ENCODE measurements at places on chromosomes 11 and 22.

DNA sequence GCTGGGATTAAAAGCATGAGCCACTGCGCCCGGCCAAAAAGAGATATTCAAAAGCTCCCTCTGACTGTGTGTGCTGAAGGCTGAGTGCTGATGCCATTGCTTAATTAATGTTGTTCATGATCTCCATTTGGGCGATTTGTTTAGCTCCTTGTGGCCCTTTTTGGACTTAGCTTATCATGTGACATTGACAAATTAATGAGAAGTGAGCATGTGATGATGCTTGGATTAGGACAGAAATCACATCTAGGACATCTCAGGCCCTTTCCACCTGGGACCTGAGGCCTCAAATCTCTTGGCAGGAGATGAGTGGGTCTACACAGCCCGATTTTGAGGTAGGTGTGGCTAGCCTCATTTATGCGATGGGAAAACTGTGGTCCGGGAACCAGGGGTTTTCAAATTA, 10.4 kb downstream of the EHF start:
- no peak for DNase-seq

GRCh38 chr11:70155386-70155785, 47.7 kb upstream of the FADD start:
- no peak for DNase-seq

DNA sequence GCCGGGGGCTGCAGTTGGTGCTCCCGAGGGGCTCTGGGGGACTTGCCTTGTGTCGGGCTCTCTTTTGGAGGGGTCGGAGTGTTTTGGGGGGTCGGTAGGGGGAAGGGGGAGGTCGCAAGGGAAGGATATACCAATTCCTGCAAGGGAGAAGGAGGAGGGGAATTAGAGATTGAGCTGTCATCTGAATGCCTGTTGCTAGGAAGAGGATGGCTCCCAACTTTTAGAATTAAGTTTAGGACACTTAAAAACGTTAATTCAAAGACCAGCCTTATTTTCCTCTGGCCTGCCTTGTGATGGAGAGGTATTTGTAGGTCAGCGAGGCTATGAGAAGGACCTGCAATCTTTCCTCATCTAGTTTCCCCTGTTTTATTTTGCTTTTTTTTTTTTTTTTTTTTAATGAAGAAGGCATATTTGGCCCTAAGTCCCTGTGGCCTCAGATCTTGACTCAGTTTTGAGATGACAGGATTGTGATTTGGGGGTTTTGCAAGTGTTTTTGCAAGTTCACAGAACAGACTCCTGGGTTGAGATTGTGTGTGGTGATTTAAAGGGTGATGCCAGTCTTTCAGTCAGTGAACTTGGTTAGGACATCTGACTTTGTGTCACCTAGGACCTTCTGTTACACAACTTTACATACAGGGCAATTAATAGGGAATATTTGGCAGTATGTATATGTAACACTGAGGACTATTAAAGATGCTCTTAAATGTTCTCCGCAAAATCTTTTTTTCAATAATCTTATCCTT, 672 bp downstream of the TMEM135 start:
- DNase-seq = no peak

- no peak for DNase-seq
Measured at GRCh38 chr22:33697640-33698039, 222.6 kb downstream of the LARGE1 start.

DNA sequence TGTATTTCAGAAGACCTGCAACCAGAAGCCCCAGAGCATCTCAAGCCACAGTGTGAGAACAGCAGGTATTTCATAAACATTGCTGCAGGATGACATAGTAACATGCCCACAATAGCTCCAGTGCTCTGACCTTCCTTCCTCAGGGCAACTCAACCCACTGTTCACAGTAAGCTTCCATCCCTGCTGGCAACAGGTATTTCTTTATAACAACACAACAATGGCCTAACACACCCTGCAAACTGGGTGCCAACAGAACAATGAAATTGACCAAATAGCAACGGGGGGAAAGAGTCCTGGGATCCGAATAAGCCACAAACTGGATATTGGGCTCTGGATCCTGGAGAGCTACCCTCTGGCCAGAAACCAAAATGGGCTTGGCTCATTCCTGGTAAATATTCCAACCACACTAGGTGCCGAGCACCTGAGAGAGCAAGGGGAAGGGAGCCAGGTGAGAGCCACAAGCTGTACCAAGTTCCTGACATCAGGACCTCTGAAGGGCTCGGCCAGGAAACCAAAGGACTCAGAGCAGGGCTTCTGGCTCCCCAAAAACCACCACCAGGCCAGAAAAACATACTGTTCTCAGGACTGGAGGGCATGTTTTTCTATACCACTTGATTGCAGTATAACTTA, 99.5 kb downstream of the MICAL3 start:
- no peak for DNase-seq

- peak; percentile 9 for DNase-seq
Measured at GRCh38 chr11:112734207-112734606, 227.0 kb upstream of the NCAM1 start.

DNA sequence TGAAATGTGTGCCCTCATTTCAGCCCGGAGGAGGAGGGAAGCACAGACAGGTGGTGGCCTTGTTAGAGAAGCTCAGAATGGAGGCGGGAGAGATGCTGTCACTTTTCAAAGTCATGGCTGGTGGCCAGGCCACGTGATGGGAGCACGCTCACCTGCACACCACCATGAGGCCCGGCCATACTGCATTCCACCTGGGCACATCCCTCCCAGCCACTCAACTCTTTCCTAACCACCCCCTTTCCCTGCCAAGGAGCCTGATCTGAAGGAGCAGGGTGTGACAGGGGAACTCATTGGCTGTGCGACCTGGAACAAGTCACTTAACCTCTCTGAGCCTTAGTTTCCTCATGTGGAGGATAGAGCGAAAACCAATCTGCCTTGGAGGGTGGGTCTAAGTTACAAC, 364.5 kb downstream of the CTTN start:
- no peak for DNase-seq

- DNase-seq = no peak
Measured at GRCh38 chr11:65851083-65851579, 6.8 kb downstream of the CFL1 start.

GRCh38 chr11:66721939-66722338, 7.1 kb downstream of the SPTBN2 start:
- no peak for DNase-seq

GRCh38 chr22:32765132-32765618, 36.3 kb upstream of the TIMP3 start:
- no peak for DNase-seq

DNA sequence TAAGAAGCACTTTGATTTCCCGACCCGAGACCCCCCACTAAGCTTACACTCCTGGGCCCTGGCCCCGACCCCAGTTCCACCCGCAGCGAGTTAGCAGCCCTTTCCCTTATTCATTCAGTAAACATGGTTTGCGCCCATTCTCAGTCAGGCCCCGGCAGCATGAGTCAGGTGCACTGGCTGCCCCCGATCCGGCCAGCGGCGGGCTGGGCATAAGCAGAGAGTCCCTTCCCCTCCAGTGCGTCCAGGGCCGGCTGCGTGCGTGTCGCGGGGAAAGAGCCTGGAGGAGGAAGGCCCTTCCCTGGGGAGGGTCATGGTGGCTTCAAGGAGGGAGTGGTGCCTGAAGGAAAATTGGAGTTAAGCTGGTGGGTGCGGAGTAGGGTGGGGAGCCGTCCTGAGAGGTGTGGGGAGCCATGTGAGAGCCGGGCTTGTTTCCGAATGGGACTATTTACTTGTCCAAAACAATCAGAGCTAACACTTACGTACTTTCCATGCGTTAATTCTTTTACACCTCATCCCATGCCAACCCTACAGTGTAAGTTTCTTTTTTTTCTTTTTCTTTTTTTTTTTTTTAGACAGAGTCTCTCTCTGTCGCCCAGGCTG, 657 bp downstream of the IGHMBP2 start:
- DNase-seq = no peak

DNA sequence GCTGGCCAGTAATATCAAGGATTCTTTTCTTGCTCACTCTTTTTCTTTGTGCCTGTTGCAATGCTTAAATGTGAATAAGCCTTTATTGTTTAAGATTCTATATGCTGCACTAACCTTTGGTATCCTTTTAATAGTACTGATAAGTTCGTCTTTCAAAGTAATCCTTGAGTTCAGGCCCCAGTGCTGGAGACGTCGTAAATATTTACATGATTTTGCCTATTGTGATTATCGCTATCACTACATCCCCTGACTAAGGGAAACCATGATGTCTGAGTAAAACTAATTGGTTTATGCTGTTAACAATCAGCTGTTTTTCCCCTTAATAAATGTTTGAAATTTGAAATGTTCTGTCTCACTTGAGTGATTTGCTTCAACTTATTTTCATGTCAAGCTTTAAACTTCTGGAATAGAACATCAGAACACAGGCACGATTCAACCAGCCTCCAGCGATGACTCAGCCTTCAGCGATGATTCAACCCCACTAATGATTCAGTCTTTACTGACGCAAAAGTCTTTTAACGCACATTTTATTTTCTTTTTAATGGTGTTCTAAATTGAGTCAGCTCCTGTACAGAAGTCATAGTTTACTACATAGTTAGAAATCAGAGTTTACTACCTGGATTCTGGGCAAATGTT, 3.9 kb downstream of the HTATIP2 start:
- no peak for DNase-seq

- DNase-seq = no peak
Measured at GRCh38 chr22:26170795-26171580, 1.7 kb downstream of the SEZ6L start.

- DNase-seq = no peak
Measured at GRCh38 chr11:104759464-104759863, 138.8 kb downstream of the CASP12 start.

DNA sequence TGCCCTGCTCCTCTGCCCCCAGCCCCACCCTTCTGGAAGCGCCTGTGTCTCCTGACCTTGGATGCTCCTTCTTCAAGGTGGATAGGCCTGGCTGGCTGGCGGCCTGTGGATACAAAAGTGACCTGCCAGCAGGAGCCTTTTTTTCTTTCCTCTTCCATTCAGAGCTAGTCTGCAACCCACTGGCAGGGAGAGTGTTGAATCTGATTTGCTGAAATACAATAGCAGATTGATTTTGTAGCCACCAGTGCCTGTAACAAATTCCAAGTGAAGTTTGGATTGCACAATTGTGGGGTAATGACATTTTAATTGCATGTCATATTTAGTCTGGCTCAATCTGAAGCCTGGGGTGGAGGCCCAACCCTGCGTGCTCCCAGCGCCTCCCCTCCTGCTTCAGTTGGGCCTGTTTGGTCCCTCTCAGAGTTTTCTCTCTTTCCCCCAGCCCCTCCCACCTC, 97.2 kb downstream of the GRIK4 start:
- no peak for DNase-seq

DNA sequence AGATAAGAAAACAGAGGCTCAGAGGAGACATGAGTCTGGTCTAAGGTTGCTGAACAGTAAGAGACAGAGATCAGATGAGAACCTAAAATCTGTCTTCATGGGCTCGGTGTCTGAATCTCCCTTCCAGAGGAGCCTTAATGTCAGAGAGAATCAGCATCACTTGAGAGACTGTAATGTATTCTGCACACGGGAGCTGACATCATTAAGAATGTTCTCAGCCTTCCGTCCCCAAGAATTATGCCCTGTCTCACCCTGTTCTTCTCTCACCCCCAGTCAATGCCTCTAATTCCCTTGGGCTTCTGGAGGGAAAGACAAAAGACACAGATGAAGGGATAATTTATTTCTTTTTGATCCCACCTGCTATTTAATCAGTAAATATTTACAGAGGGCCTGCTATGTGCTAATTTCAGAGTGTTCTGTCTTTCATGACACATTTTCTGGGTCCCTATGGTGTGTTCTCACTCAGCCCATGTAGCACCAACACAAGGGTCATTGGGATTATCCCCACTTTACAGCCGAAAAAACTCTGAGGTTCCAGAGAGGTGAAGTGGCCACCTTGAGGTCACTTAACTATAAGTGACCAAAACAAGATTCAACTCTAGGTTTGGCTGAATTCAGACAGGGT, 61.8 kb downstream of the CD82 start:
- DNase-seq = no peak

GRCh38 chr11:69213316-69213715, 57.6 kb downstream of the SMIM38 start:
- DNase-seq = no peak

- DNase-seq = no peak
Measured at GRCh38 chr22:19933341-19934241, 8.0 kb upstream of the COMT start.

- no peak for DNase-seq
Measured at GRCh38 chr22:20237480-20238440, 30.4 kb downstream of the RTN4R start.

DNA sequence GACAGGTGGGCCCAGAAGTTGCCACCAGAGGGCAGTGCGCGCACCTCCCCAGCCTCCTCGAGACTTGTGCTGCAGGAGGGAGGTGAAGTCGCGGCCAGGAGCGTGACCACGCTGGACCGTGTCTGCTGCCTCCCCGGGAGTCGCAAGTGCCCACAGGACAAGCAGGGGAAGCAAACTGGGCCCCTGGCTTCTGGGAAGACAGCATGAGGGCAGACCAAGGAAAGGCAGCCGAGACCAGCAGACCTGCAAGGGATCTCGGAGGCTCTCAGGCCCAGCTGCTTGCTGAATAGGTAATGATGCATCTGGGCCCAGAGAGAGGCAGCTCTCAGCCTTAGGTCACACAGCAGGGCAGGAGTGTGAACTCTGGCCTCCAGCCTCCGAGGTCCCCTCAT, 17.0 kb upstream of the IL2RB start:
- DNase-seq = no peak

- DNase-seq = no peak
Measured at GRCh38 chr11:34416766-34417165, 22.0 kb upstream of the CAT start.

DNA sequence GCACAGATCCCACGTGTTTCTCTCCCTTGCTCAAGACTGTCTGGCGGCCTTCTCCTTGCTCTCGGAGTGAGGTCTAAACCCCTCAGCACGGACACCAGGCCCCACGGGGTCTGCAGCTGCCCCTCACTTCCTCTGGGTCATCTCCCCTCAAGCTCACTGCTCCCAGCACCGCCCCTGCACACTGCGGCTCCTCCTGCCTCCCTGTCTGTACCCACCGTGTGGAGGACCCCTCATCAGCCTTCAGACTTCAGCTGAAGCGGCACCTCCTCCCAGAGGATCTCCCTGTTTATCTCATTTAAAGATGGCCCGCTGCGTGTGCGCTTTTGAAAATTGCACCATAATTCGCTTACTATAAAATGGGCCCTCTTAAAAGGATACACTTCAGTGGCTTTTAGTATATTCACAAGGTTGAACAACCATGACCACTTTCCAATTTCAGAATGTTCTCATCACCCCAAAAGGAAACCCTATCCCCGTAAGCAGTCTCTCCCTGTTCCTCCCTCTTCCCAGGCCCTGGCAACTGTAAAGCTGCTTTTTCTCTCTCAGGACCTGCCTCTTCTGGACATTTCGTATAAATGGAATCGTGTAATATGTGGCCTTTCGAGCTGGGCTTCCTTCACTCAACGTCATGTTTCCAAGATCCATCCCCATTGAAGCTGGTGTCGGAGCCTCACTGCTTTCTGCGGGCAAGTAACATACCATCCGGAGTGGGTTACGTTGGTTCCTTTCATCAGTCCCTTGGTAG, 14.4 kb upstream of the TPCN2 start:
- no peak for DNase-seq

DNA sequence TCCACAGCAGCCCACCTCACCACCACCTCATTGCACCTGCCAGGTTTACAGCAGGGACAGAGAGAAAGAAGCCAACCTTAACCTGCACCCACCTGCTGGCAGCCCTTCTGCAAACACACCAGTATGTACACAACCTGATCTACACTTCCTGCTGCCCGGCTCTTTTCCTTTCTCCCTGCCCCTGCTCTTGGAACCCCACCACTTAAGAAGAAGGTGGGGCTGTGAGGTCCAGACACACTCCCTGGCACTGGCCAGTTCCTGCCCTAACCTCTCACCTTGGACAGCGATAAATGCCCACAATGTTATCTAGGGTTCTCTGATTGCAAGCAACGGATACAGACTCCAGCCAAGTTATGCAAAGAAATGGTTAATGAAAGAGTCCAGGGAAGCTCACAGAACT, 10.8 kb upstream of the SLC35C1 start:
- no peak for DNase-seq

All from iPS DF 6.9 (cell line).